ENCODE measurements at places on chromosomes 11 and 22.

GRCh38 chr11:122524898-122525297 is 130.6 kb upstream of the UBASH3B start:
- no peak for DNase-seq

- DNase-seq = peak; percentile 58
These were observed 2.5 kb upstream of the ZDHHC8 start for GRCh38 chr22:20128902-20129746.

DNA sequence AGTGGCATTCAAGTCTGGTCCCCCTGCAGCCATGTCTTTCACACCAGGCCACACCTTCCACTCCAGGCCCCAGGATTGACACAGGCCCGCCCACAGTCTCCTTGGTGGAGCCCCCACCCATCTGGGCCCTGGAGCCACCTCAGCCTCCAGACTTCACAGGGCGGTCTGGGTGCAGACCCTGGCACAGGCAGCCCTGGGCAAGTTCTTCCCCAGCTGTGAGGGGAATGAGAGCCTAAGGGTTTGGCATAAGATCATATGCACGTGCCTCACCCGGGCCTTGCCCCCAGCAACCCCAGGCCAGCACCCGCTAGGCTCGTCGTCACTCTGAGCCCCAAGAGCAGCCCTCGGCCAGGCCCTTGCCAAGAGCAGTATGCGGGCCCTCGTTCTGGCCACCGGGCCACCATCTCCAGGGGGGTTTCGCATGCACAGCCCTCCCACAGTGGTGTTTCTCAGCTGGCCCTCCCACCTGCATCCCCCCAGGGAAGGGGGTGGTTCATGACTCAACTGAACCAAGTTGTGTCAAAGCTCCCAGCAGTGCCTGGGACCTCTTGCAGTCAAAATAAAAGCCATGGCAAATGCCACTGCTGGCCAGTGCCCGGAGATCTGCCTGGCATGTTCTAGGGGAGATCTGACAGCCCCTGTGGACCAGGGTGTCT is 70.4 kb upstream of the KCNQ1OT1 start:
- peak; percentile 2 for DNase-seq

DNA sequence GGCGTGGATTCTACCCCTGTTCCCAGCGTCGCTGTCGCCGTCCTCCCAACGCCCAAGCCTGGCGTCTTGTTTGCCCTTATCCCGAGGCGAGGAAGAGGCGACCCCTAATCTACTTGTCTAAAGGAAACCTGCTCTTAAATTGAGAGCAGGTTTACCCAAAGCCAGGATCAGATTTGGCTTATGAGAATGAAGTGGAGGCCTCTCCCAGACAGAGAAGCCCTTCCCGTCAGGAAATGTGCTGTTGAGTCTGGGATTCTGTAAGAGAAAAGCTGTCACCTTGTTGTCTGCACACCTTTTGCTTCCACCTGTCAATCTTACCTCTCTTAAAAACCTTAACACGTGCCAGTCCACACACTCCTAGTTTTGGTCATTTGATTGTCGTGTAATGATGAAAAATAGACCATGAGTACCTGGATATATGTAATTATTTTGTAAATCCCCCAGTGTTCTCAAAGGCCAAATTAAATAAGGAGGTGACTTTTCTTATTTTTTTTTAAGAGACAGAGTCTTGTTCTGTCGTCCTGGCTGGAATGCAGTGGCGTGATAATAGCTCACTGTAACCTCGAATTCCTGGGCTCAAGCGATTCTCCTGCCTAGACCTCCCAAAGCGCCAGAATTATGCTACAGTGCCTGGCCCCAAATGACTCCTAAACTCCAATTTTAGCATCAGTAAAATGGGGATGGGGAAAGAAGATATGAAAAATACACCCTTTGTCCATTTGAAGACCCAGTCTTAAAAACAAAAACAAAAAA is 627 bp downstream of the GTF2H1 start:
- DNase-seq = no peak

DNA sequence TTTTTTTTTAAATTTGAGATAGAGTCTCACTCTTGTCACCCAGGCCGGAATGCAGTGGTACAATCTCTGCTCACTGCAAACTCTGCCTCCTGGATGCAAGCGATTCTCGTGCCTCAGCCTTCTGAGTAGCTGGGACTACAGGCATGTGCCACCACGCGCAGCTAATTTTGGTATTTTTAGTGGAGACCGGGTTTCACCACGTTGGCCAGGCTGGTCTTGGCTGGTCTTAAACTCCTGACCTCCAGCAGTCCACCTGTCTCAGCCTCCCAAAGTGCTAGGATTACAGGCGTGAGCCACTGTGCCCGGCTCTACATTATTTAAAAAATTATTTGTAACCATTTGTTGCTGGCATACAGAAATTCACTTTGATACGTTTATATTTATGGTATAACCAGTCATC is 18.6 kb downstream of the EP300 start:
- no peak for DNase-seq

DNA sequence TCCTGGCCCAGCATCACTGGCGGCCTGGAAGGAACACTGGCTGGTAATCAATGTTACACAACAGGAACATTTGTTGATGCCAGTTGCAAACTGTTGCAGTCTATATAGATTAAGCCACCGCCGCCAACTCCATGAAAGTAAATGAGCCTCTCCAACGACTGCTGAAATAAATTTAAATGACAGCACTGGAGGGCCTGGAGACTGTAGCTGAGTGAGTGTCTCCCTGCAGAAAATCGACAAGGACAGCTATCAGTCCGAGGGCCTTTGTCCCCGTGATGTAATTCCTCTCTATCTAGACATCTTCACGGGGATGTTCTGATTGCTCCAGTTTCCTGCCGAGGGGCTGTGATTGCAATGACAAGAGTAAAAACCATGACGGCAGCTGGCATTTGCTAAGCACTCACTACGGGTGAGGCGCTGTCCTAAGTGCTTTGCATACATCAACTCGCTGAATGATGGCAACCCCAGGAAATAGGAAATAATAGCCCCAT is 120.4 kb downstream of the SEZ6L start:
- DNase-seq = no peak

- no peak for DNase-seq
These were observed 211.7 kb downstream of the FAM76B start for GRCh38 chr11:95577716-95578460.

GRCh38 chr11:28439403-28439802 is 331.2 kb downstream of the METTL15 start:
- DNase-seq = no peak
